ENCODE measurements at places on chromosomes 16 and 17.

DNA sequence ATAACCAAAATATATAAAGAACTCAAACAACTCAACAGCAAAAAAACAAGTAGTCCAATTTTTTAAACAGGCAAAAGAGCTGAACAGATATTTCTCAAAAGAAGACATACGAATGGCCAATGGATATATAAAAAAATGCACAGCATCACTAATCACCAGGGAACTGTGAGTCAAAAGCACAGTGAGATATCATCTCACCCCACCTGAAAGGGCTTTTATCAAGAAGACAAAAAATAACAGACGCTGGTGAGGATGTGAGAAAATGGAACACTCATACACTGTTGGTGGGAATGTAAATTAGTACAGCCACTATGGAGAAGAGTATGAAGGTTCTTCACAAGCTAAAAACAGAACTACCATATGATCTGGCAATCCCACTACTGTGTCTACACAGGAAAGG, 7.4 kb downstream of the XYLT1 start:
- DNase-seq: no peak

DNA sequence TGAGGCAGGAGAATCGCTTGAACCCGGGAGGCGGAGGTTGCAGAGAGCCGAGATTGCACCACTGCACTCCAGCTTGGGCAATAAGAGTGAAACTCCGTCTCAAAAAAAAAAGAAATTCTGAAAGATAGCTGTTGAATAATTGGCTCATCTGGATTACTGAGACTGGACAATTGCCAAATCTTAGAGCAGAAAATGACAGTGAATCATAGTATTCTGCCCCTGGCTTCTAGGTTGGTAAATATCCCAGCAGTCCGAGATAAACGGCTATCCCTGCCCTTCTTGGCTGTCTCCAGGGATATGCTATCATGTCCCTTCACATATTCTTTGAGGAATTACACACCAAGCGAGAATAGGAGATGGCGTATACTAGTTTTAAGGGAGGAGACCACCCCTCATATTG, 35.5 kb upstream of the METTL16 start:
- no peak for DNase-seq

- DNase-seq: no peak
These were observed 460.8 kb upstream of the TOM1L1 start for GRCh38 chr17:54439816-54440215.

DNA sequence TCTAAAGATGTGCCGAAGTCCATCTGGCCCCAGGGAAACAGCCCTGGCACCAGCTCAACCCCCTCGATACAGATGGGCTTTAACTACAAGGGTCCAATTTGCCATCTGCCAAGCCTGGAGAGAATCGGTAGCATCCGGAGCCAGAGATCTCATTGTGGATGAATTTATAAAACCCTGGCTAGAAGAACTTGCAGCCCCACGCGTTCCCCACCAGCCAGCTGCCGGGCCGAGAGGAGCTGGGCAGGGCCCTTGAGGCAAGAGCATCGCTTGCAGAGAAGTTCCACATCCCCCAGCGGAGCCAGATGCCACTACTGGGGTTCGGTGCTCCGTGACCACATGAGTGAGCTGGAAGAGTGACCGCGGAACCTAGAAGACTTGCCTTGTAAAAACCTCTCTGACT, 65.3 kb upstream of the NOL11 start:
- no peak for DNase-seq
